Activated CD8-positive, alpha-beta T cell treated with anti-CD3 and anti-CD28 coated beads, Interleukin-2, amount 10 ng/mL, durations not matched to agents 7 days and 5 days (primary cell): ENCODE measurements at places on chromosomes 11 and 22. TPM values are rescaled to one million over a fixed set of nuclear protein-coding genes. Genes with fewer than 3 reads are reported as not detected.

GRCh38 chr11:72821920-72822799 is 7.9 kb downstream of the ATG16L2 start:
- peak; percentile 82 for DNase-seq

DNA sequence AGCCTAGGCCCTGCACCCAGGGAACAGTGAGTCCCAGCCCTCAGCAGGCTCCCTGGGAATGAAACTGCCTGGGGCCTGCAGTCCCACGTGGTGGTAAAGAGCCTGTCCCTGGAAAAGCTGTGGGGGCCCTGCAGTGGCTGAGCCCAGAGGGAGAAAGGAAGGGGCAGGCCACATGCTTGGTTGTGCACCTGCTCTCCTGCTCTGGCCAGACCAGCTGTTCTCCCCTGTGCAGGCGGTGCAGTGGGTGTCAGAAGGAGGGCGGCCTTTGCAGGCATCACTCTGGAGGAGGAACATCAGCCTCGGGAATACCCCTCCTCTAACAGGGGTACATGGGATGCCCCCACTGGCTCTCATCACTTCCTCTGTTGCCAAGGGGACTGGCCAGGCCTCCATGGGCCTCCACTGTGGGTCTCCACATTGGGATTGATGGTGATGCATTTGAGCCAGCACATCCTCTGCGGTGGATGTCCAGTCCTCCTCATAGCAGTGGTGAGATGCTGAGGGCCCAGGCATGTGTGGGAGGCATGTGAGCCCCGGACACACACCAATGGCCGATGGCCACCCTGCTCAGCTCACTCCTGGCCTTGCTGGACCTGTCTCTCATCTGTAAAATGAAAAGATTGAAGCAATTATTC is 690.4 kb downstream of the BRD1 start:
- DNase-seq = no peak

- DNase-seq = no peak
Observed at GRCh38 chr11:102552020-102552419, 21.5 kb upstream of the MMP7 start.

- DNase-seq = no peak
Observed at GRCh38 chr22:48072777-48073176, 1310.3 kb downstream of the TBC1D22A start.

DNA sequence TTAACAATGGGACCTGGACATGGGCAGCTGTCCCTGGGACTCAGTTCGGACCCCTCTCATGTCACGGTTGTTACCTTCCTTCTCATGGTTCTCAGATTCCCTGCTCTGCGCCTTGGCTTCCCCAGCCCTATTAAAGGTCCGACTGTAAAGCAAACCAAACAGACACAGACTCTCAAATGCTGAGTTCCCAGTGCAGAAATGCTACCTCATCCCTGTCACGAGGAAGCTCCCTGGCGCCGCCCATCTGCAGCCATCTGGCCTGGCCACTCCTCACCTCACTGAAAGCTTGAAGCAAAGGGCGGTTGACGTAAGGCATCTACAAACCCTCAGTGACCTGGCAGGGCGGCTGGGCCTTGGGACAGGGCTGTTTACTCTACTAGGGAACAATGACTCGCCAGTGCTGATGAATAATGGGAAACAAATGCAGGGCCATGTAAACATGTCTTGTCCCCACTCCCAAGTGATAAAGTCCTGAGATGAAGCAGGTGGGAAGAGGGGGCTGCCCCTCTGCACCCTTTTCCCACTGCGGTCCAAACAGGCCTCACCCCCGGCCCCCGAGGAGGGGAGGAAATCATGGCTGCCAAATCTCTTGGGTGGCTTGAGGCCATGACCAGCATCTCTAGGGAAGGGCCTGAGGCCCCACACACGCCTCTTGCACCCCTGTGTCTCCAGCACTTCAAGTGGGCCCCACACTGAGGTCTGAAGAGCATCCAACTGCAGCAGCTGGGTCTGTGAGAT is 49.3 kb downstream of the SCUBE1 start:
- no peak for DNase-seq

GRCh38 chr22:38413085-38414008 is 41.7 kb downstream of the KCNJ4 start:
- DNase-seq = no peak

DNA sequence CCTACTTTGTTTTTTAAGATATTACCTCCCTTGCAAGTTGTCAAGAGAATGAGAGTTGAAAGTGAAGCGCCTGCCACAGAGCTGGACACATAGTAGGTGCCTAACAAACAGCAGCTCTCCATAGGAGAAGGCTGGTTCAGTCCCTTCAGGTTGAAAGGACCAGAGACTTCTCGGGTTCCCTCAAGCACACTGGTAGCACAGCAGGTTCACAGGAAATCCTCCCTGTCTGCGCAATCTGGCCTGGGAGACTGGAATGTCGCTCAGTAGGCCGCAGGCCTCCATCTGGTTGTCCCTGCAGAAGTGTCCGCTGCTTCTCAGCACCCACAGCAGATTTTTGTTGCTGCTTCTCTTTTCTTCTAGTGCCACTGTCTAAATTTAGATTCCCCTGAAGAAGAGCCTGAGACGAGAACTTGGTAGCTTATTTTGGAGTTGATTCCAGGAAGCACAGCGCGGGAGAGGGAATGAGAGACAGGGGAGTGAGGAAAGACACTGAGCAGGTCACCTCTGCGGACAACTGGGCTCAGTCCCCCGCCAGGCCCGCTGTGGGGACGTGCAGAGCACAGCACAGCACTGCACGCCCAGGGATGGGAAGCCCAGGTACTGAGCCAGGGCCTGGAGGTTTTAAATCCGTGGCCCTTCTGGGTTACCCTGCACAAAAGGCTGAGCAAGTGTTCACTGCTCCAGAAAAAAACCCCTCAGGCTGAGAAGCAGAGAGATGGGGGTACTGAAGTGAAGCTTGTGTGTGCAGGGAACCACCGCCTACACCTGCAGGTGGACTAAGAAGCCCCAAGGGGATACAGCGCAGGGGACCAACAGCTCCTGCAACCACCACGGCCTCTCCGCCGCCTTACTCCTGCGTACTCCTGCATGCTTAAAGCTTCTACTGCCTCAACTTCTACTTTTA is 31.6 kb downstream of the RBX1 start:
- no peak for DNase-seq

GRCh38 chr22:19800761-19801244 is 40.2 kb downstream of the TBX1 start:
- DNase-seq = no peak

DNA sequence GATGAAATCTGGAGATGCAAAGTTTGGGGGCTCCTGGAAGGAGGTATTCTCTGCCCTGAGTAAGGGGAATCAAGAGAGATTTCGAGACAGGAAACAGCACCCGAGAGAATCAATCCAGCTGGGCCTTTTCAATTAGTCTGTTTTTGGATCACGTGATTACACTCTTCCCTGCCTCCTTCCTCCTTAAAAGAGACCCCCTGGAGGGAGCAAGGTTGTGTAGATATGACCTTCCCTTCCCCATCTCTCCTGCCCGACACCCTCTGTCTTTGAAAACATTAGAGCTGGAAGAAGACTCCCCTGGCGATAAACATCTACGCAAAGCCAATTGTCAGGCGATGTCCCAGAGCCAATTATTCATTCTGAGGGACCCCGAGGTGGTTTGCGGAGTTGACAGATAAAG is 407.9 kb downstream of the MIAT start:
- no peak for DNase-seq

The MOGAT2 gene
- not detected for total RNA-seq

DNA sequence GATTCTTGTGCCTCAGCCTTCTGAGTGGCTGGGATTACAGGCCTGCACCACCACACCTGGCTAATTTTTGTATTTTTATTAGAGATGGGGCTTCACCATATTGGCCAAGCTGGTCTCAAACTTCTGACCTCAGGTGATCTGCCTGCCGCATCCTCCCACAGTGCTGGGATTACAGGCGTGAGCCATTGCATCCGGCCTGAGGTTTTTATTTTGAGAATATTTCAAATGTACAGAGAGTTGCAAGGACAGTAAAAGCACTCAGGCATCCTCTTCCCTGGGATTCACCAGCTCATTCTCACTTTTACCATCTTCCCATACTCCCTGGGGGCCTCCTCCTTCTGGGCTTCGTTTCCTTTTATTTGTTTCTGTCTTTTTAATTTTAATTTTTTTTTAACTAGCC is 12.1 kb downstream of the MED15 start:
- no peak for DNase-seq

- no peak for DNase-seq
Observed at GRCh38 chr11:34825315-34825669, 90.9 kb downstream of the APIP start.

The NPAS4 gene
- 0.18 TPM for total RNA-seq
